Urinary bladder (tissue), 4 donors: ENCODE measurements at places on chromosomes 3 and 15. TPM values are rescaled to one million over a fixed set of nuclear protein-coding genes. Genes with fewer than 3 reads are reported as not detected.

MAN2C1 gene
- total RNA-seq, result 78.2 TPM

DIPK2A gene
- 104 TPM for total RNA-seq

FOXL2NB gene
- total RNA-seq, result not detected

PLCD1 gene
- total RNA-seq, result 14.6 TPM

SMCO1 gene
- total RNA-seq, result not detected

DPP8 gene
- 65.6 TPM for total RNA-seq
